Amniotic stem cell (primary cell): ENCODE measurements at places on chromosomes 2 and 18.

DNA sequence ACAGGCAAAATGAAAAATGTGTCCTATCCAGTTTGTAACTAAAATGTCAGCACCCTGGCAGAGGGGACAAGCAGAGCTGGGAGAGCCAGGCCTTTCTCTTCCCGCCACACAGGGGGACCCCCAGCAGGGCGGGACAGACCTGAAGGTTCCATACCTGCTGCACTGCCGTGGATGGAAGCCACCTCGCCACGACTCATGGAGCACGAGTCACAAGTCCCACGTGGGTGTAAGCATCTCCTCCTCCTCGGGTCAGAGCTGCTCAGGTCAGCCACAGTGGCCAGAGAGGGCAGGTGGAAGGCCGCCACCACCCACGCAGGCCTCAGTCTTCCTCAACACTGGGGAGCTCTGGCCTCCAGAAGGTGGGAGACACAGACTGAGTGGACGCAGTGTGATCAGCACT, 21.0 kb downstream of the C1QL2 start:
- DNase-seq: no peak

- DNase-seq: no peak
These were observed 22.5 kb downstream of the MAP3K2 start for GRCh38 chr2:127365211-127365643.

DNA sequence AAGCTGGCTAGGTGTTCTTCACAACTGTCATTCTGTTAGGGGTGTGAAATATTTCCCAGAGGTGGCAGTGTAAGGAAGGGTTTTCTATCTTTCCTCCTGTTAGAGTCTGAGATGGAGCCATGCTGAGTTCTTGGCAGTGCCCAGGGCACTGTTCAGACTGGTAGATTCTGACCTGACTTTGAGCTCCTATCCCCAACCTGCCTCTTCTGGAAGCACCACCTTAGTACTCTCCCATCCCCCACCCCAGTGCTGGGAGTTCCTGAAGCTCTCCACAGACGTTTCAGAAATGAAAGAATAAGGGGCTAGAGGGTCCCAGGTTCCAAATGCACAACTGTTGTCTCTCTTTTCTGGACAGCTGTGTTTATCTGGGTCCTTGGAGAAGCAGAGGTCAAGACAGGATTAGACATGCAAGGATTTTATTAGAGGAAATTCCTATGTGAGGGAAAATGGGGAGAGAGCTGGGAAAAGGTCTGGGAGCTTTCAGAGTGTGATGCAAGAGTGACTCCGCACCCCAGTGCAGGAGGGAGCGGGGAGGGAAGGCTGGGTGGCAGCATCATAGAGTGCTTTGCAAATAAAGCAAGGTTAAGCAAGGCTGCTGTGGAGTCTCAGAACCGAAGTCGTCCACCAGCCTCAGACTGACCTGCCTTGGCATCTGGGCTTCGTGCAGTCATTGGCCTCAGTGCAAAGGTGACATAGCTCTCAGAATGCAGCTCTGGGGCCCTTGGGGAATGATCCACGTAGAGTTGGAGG, 75.5 kb downstream of the SLC4A3 start:
- DNase-seq: no peak

- DNase-seq: no peak
These were observed 29.5 kb upstream of the STAT1 start for GRCh38 chr2:191043438-191043837.

DNA sequence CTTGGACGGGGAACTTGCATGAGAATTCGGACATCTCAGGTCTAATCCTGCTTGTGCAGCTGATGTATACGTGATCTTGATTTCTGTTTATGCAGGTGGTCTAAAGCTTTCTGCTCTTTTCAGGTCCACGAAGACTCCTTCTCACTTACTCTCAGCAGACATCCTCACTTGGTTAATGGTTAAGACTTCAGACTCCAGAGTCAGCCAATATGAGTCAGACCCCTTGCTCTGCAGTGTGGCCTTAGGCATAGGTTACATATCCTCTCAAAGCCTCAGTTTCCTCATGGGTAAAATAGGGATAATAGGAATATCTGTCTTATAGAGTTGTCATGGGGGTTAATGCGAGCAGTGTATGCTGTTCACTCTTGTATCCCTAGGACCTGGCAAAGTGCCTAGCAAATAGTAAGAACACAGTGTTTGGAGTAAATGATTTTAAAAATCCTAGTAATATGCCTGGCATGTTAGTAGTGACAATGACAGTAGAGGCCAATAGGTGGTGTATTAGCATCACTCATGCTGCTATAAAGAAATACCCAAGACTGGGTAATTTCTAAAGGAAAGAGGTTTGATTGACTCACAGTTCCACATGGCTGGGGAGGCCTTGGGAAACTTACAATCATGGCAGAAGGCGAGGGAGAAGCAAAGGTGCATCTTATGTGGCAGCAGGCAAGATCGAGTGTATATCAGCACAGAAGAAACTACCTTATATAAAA, 42.3 kb downstream of the XRCC5 start:
- no peak for DNase-seq

GRCh38 chr2:19106376-19106775, 252.0 kb downstream of the OSR1 start:
- DNase-seq: no peak

DNA sequence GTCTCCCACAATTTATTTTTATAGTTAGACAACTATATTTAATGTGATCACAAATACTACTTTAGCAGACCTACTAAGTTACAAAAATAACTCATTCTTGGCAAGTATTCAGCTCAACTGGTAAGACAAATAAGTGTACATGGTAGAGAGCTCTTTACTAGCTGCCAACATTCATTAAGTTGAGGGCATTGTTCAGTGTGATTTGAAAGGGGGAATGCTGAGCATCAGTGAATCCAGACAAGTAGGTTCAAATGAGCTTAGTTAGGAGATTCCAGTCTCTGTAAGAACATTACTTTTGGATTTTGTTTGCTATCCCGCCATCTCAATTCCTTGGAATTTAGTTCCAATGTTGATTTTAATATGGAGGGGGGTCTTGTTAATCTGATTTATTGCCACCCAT, 187.3 kb upstream of the LYPD1 start:
- DNase-seq: no peak

GRCh38 chr2:86323273-86324021, 14.0 kb downstream of the REEP1 start:
- no peak for DNase-seq

DNA sequence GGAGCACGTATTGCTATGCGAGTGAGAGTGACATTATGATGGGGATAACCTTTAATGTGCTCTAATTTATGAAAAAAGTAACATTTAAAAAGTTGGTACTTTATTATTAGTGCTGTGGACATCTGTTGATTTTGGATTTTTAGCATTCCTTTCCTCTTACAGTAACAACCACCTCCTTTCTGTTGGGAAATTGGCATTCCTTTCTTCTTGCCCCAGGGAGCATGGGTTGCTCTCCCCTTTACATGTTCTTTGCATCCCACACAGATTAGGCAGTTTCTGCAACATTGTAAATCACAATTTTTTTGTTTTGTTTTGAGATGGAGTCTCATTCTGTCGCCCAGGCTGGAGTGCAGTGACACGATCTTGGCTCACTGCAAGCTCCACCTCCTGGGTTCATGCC, 300.2 kb downstream of the LPIN1 start:
- DNase-seq: no peak

GRCh38 chr2:96819128-96819875, 3.2 kb downstream of the CNNM3 start:
- no peak for DNase-seq

- DNase-seq: no peak
These were observed 58.2 kb downstream of the TTC39C start for GRCh38 chr18:24072743-24073142.

- DNase-seq: no peak
These were observed 265.7 kb upstream of the HS6ST1 start for GRCh38 chr2:128584296-128584890.

GRCh38 chr2:156427074-156427473, 9.1 kb upstream of the GPD2 start:
- DNase-seq: no peak

DNA sequence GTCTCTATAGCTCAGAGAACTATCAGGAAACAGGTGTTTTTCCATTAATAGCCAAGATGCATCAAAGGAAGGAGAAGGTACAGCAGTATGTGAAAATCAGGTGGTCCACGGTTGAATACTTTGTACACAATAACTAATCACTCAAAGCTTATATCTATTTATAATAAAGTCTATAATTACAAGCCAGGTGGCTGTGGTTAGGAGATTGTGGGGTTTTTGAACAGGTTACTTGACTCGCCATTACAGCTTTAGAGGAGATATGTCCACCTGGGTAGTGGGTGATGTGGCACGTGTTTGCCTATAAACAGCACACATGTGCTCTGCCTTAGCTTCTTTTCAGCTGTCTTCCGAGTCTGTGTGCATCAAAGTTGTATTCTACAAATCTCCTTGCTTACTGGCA, 892.2 kb upstream of the ZEB2 start:
- DNase-seq: no peak

DNA sequence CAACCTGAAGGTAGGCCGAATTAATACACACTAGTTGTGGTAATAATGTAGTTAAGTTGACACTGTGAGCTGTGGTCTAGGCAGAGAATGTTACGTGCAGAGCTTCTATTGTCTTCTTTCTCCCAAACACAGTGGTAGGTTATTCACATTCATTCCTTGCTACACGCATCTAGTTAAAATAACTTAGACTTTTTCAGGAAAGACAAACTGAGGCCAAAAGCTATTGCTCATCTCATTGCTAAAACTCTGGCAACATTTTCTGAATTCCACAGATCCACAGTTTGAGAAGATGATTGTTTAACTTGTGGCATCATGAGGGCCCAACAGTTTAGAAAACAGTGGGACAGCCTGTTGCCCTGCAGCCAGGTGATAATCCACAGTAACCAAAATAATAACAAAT, 850.4 kb upstream of the FSHR start:
- no peak for DNase-seq

- no peak for DNase-seq
These were observed 652 bp downstream of the NEU4 start for GRCh38 chr2:241809383-241810306.

GRCh38 chr2:20566331-20566730, 84.6 kb downstream of the HS1BP3 start:
- DNase-seq: no peak

- no peak for DNase-seq
These were observed 36.1 kb downstream of the DHRS9 start for GRCh38 chr2:169105476-169105875.

GRCh38 chr2:197453914-197454398, 604 bp downstream of the COQ10B start:
- DNase-seq: peak; percentile 88

- no peak for DNase-seq
These were observed 110.7 kb downstream of the KLHL29 start for GRCh38 chr2:23495661-23496114.
